Posterior vena cava (tissue), 2 donors: ENCODE measurements at places on chromosomes 2 and 18. TPM values are rescaled to one million over a fixed set of nuclear protein-coding genes. Genes with fewer than 3 reads are reported as not detected.

GRCh38 chr2:45554073-45554741, 56.9 kb downstream of the SRBD1 start:
- no peak for DNase-seq

GRCh38 chr18:66729442-66730239, 125.8 kb upstream of the CDH19 start:
- no peak for DNase-seq

DNA sequence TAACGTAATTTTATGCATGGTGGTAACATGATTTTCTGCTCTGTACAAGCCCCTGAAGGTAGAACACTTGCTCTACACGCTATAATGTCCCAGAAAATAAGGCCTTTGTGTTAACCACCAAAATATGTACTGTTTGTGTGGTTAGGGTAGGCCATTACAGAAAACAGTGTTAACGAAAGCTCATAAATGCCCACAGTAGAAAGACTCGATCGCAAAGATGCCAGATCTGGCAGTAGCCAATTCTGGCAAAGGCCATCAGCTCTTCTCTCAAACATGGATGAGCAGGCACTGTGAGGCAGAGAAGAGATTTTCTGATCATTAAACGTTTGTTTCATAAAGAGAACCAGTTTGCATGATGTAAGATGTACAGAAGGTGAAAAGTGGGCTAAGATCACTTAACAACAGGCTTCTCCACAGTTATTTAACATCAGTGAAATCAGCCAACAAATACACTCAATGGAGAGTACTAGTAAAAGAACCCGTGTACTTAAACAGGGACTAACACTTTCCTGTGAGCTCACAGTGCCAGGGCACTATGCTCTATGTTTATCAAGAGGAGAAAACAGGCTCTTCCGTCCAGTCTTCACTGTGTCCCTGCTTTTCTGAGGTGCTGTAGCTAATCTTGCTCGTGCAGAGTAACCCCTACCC, 80.3 kb downstream of the SPRED2 start:
- DNase-seq, result no peak

DNA sequence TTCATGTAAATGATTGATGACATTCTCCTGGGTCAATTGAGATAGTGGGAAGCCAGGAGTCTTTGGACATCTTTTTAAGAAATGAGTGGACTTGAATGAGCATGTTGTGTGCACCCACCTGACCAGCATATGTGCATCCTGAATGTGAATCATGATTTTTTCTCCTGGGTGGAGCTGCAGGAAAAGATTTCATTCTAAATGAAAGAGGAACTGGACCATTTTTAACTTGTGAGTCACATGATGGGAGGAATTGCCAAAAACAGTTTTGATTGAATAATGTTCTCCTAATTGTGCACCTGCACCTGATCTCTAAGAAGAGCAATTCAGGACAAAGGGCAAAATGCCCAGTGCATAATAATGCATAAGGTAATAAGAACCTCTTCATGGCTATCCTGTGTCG, 32.3 kb downstream of the COPS8 start:
- DNase-seq, result no peak

GRCh38 chr2:173751245-173751975, 213.8 kb downstream of the SP3 start:
- DNase-seq, result no peak

GRCh38 chr18:21745231-21745630, 4.6 kb downstream of the MIB1 start:
- DNase-seq, result no peak

- DNase-seq, result no peak
These were observed 45.5 kb downstream of the TMEM37 start for GRCh38 chr2:119477113-119477505.

GRCh38 chr18:67402543-67402942, 114.0 kb downstream of the DSEL start:
- no peak for DNase-seq

GRCh38 chr18:55116863-55117262, 157.6 kb upstream of the CCDC68 start:
- DNase-seq, result no peak

DNA sequence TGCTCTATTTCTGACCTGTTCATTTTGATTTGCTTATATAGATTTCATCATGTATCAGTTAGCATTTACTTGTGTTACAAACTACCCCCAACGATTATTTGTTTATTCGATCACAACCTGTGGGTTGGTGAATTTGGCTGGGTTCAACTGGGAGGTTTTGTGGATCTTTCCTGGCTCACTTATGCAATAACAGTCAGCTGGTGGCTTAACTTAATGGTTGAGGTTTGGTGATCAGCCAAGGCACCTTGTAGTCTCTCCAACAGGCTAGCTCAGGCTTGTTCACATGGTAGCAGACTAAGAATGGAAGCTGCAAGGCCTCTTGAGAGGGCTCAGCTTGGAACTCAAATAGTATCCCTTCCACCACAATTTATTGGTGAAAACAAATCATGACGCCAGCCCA, 5.4 kb upstream of the PUM2 start:
- no peak for DNase-seq

DNAJC5G gene
- total RNA-seq, result 0.19 TPM

REG3G gene
- total RNA-seq, result not detected

NEU2 gene
- total RNA-seq, result not detected

OLA1 gene
- 63.9 TPM for total RNA-seq

FRZB gene
- total RNA-seq, result 6.9 TPM

MAP3K19 gene
- not detected for total RNA-seq

NT5DC4 gene
- not detected for total RNA-seq

SERPINB4 gene
- not detected for total RNA-seq

BCL11A gene
- 2.0 TPM for total RNA-seq

CPLX4 gene
- total RNA-seq, result not detected
